Activated naive CD4-positive, alpha-beta T cell treated with anti-CD3 and anti-CD28 coated beads, Interleukin-2, amount 50 U/mL, for 16 hours (primary cell): ENCODE measurements at places on chromosomes 7 and 10.

GRCh38 chr7:138890499-138891445, 90.4 kb downstream of the KIAA1549 start:
- DNase-seq, result no peak

GRCh38 chr10:15829495-15829894, 30.8 kb downstream of the MINDY3 start:
- DNase-seq, result no peak

DNA sequence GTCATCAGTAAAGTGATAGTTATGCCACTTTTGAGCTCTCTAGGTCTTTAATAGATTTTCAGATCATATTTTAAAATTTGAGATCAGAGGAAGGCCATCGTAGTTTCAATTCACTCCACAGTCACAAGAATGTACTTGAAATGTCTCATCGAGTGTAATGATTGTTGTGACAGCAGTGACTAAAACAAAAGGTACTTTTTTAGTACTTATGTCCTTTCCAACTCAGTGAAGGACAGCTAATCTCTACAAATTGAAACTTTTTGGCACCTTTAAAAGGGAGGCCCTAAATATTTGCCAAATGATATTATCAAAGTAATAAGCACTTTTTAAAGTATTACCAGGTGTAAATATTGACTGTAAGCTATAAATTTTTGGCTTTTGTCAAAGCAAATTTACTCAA, 702.9 kb upstream of the GRM3 start:
- no peak for DNase-seq

DNA sequence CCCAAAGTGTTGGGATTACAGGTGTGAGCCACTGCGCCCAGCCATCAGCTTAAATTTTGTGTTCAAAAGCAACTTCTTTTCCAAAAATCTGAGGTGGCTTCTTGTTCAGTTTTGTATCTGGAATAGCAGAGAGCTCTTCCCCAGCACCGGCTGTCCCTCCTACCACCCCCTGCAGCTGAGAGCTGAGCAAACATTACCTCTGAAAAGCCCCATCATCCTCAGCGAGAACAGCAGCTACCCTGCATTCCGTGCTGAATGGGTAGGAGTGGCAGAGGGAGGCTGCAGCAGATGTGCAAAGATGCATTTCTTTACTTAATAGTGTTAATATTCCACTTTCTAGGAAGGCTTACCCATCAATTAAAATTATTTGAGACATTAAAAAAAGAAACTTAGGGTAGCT, 31.8 kb downstream of the CCM2 start:
- DNase-seq, result no peak

DNA sequence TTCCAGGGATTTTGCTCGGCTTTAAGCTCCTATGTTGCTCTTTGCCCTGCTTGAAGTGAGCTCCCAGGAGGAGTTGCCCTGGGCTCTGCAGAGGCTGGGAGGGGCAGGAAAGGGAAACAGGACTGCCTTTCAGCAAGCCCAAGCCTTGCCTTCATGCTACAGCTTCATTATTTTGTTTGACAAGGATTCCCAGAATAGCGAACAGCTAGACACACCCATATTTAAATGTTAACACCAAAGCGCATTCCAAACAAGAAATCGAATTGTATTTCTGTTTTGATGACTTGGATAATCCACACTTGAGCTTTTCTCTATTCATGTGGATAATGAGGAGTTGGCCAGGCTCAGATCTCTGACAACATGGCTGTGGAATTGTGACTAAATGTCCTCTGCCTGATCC, 6.3 kb downstream of the KIAA1217 start:
- no peak for DNase-seq

- no peak for DNase-seq
Observed at GRCh38 chr7:94274828-94275227, 119.9 kb upstream of the COL1A2 start.

GRCh38 chr7:83794829-83795228, 145.9 kb upstream of the SEMA3E start:
- DNase-seq, result no peak

DNA sequence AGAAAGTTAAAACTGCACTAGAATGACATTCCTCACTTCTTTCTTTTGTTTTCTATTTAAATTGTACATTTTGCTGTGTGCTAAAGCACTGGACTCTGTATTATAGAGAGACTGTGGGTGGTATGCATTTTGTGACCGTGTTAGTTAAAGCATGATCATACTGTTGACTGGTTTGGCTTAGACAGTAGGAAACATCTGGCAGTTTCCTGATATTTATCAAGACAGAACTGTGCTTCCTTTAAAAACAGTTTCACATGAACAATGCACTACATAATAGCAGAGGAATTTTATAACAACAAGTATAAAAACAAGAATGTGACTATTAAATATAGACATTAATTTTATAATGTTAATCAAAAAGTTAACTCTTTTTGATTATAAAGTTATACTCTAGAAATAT, 23.1 kb downstream of the GNG11 start:
- no peak for DNase-seq

GRCh38 chr7:11207565-11207964, 233.9 kb downstream of the PHF14 start:
- no peak for DNase-seq

GRCh38 chr10:93435621-93436397, 46.3 kb downstream of the MYOF start:
- no peak for DNase-seq

DNA sequence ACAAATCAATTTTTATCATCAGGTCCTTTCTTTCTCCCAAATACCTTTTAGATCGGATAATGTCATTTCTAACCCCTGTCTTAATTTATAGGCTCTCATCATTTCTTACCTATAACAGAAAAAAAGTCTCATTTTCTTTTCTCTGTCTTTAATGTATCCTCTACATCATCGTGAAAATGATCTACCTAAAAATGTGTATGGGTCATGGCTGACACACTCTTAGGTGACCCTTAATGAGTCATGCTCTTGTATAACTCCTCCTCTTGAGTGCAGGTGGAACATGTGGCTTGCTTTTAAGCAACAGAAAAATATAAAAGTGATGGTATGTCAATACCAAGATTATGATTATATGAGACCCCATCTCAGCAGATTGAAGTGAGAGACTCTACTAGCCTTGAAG, 139.4 kb downstream of the SEMA3C start:
- DNase-seq, result no peak

DNA sequence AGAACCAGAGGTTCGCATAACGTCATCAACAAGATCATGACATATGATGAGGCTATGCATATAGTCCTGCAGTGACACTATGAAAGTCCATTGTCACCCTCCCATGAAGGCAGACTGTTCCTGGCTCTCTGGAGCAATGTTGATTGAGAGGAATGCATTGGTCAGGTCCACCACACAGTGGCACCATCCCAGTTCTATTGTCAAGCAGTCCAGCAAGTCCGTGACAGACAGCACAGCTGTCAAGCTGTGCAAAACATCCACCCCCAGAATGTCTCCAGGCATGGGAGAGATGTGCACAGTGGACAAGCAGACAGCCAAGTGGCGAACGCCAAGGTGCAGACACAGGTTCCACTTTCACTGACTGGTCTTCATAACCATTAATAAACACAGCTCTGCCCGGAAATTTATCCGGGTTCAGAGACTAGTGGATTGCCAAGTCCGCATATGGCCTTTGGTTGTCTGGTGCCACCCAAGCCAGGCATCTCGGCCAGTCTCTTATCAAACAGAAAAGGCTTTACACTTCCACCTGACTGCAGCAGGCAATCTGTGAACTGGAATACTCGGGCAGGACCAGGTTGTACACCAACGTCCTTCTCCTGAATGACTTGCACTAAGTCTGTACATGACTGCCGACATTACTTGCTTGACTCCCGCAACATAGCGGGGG, 7.2 kb downstream of the RNF133 start:
- DNase-seq, result no peak
